ENCODE measurements at places on chromosomes 1 and 21.

DNA sequence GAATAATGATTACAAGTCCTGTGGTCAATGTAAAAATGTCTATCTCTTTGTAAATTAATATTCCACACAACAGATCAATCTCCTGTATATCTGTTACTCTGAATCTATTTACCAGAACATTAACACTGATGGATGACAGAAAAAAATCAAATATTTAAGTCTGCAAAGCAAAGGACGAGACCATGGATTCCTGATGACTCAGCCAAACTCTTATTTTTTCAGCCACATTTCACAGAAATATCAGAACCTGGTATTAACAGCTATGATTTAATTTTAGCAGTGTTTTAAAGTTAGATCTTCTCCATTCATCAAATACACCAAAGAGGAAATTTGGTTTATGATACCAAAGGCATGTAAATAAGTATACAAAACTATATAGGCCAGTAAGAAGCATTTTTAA is 46.1 kb downstream of the FAF1 start:
- DNase-seq: no peak

DNA sequence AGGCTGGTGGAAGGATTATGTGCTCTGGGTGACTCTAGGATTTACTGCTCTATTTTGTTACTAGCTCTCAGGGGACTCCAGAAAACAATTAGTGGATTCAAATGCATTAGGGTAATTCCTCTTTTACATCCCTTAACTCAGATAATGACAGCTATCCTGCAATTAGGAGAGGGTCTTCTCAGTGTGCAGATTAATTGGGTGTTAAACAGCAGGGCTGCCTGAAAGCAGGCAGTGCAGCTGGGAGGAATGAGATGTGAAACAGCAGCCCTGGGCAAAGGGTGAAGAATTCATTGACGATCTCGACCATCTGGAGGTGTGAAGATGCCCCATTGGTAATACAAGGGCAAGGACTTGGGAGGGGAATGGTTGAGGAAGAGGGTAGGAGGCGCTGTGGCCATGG is 66.1 kb downstream of the HTR6 start:
- DNase-seq: no peak

DNA sequence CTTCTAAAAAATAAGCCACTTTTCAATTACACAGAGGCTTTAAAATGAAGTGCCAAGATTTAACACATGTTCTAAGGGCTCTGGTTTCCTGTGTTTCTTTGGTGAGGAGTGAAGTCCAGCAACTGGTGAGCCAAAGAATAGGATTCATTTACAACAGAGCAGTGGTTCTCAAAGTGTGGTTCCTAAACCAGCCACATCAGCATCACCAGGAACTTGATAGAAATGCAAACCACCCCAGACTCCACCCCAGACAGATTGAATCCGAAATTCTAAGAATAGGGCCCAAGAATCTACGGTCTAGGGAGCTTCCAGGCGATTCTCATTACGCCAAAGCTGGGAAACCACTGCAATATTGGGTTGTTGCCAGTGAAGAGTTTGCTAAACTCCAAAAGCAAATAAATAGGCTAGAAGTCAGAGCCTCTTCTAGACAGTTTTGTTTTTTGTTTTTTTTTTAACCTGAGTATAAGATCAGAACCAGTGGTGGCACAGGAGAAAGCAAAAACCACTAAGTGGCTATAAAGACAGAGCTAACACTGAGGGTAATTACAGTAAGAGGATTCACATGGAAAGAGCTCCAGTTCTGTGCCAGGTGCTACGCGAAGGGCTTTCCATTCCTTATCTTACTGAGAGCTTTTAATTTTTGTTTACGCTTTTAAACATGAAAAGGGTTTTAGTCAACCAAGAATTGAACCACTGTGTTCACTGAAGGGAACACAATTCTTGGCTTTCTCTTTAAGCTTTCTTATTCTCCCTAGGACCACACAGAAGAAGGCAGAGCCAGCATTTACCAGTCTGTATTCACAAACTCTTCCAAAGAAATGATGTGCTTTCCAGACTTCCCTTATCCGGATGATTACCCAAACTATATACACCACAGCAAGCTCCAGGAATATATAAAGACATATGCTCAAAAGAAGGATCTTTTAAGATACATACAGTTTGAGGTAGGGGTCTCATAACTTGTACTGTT is 42.4 kb upstream of the FMO2 start:
- DNase-seq: no peak

DNA sequence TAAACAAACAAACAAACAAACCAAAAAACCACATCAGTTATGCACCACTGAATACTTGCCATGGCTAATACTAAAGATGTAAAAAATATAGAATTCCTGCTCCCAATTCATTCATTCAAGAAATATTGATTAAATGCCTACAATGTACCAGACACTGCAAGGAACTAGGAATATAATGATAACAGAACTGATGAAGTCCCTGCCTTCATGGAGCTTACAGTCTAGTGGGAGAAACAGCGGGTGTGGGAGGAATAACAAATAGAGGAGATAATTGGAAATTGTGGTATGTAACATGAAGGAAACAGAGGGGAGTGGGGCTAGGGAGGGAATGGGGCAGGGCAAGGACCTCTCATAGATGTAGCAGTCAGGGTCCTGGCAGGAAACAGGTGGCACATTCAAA is 58.6 kb upstream of the NBL1 start:
- DNase-seq: no peak

DNA sequence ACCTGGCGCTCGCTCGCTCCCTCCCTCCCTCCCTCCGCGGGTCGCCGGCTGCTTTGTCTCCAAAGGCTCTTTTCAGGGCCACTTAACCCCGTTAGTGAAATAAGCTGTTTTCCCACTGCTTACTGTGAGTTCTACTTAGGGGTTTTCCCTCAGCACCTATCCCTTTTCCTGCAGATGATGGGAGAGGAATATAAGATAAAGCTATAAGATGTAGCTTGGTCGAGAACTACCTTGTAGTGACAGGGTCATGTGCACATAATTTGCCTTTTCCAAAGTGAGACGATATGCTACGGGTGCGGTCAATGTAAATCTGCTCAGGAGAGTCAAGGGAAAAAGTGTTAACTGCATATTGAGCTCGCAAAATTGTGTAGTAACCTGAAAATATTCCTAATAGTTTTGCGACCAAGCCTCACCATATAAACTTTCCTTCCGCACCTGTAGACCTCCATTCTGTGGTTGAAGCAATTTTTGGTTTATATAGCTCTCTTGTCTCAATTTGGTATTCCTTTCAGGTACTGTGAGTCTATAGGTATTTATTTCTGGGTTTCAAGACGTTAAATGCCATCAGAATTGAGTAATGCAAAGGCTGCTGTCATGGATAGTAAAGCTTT is 55.8 kb upstream of the BOLA1 start:
- no peak for DNase-seq

Measured in coronary artery (tissue), 2 donors.